ENCODE measurements at places on chromosomes 7 and 10.

DNA sequence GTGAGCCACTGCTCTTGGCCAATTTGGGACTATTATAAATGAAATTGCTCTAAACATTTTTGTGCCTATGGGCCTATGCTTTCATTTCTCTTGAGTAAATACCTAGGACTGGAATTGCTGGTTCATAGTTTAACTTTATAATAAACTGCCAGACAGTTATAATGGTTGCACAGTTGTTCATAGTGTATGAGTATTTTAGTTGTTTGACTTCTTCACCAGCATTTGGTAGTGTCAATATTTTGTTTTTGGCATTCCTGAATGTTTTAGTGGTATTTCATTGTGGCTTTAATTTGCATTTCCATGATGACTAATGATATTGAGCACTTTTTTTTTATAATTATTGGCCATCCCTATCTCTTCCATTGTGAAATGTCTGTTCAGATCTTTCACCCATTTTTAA lies 29.5 kb downstream of the PLEKHA8 start:
- DNase-seq = peak; percentile 54

DNA sequence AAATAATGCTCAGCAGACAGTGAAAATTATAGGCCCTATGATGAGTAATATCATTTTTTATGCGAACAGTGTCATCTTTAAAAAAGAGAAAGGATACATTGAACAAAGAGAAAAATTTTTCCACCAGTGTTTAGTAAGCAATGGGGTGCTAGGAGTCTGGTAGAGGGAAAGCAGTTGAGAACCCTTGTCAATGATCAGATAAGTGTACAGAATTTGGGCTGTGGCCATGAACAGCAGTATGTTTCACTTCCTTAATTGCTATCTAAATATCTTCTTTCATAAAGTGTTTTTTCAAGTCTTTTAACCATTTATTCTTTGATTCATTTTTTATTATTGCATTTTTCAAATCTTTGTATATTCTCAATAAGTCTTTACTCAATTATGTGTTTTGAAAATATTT lies 750.7 kb upstream of the KCND2 start:
- no peak for DNase-seq

DNA sequence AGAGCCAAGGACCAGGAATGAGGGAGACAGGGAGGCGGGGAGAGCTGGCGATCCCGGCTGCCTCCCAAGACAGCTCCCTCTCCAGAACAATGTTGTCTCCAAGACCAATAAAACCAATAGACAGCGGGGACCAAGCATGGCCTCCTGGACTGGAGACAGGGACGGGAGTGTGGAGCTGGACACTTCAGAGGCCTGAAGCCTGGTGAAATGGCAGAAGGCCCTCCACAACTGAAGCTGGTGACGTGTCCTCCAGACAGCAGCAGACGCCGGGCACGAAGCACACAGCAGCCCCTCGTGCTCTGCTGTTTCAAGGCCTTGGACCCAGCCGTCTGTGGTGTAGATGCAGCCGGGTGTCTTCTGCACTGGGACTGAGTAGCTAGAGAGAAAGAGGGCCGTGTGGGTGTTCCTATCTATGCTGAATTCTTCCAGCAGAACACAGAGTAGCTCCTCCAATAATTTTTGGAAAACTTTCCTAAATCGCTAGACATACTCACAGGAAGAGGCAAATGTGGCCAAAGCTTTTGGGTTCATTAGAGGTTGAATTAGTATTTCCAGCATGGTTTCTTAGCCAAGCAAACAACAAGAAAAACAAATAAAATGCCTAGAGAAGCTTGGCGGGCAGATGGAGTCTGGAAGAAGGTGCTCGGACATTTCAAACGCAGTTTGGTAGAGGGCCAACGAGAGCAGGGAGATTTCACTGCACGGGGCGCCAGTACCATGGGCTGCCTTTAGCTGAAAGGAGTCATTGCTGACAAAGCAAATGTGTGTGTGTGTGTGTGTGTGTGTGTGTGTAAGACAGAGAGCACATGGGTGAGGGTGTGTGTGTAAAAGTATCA lies 570.4 kb downstream of the TCERG1L start:
- DNase-seq = no peak

GRCh38 chr10:122068844-122069243 lies 79.9 kb downstream of the TACC2 start:
- DNase-seq = no peak

GRCh38 chr10:130392031-130392430 lies 255.8 kb downstream of the GLRX3 start:
- no peak for DNase-seq

DNA sequence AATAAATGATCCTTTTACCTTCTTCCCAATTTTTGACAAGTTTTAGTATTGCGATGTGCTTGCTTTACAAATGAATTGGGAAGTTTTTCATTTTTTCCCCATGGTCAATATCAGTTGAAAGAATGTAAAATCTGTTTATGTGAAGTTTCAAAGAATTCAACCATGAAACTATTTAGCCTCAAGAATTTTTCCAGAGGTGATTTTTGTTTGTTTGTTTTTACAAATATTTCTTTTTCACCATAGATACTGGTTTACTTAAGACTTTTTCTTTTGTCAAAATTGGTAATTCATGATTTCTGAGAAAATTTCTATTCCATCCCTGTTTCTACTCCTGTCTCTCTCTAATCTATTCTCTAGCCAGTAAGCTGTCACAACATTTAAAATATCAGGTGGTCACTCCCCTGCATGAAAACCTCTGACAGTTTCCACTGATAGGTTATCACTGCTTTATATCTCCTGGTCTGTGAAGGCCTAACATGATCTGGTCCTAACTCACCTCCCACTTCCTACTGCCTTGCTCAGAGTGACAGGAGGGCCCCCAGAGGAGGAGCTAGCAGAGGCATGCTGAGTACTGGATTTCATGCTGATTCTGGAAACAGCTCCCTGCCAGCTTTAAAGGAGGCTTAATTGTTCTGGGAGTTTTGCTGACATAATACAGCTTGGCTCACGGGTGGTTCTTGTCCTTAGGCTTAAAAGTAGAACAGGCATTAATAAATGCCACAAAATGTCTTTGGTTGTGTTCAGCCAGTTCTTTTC lies 7.6 kb upstream of the ARMS2 start:
- no peak for DNase-seq

- DNase-seq = no peak
These were observed 19.6 kb upstream of the AGBL3 start for GRCh38 chr7:134966691-134967090.

GRCh38 chr7:119724041-119724792 lies 548.8 kb upstream of the KCND2 start:
- no peak for DNase-seq

GRCh38 chr10:71078454-71079145 lies 133.8 kb upstream of the UNC5B start:
- DNase-seq = no peak

DNA sequence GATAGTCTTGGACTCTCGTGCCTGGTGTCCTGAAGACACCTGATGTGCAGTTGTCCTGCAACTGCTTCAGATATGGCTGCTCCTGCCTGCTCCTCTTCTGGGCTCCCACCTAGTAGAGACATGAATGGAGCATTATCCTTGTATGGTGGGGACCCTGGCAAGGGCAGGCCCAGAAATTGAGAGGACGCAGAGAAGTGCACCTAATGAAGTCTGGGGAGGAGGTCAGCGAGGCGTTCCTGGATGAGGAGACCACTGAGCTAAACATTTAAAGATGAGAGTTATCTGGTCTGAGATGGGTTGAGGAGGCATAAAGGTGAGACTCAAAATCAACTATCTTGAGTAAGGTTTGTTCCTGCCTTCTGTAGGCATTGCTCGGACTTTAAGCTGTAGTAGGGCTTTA lies 66.3 kb downstream of the WDFY4 start:
- DNase-seq = no peak

- no peak for DNase-seq
These were observed 246.9 kb upstream of the MKLN1 start for GRCh38 chr7:131080754-131081153.

DNA sequence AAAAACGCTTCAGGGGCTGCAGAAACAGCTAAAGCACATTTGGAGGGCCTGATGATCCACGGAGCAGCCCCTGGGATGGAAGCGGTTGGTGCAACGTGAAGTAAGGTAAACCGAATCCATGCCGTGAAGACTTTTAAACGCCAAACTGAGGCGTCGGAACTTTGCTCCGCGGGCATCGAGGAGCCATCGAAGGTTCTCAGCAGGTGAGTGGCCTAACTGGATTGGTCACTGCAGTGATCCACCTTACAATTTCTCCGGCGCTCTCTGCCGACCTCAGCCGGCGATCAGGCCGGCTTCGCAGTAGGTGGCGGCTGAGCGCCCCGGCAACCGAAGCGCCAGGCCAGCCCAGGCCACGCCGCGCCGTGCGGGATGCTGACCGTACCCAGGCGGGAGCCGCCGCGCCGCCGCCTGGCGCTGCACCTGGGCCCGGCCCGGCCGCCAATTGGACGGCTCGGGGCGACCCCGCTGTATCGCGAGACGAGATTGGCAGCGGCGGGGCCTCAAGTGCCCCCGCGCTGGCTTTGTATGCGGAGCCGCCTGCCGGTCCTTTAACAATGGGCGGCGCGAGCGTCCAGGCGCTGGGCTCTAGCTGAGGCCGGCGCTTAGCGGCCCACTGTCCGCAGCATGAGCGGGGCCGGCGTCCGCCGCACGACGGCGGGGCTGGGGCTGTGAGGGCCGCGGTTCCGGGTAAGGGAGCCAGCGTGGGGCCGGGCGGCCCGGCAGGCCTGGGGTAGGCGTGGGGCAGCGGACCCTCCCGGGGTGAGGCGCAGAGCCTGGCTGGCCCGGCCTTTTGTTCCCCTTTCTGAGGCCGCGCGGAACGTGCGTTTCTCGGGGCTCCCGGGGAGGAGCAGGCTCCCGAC lies at the start of gene CCNJ:
Gene CCNJ, plus strand, starts transcription at position 551 of the 860 bp plus-strand sequence. CDS start 811 bp downstream, outside the sequence.
- peak; percentile 88 for DNase-seq

GRCh38 chr10:29517352-29517923 lies 117.3 kb downstream of the SVIL start:
- peak; percentile 32 for DNase-seq

GRCh38 chr7:70788276-70788675 lies 343.7 kb upstream of the GALNT17 start:
- DNase-seq = no peak

- DNase-seq = peak; percentile 54
These were observed 871.1 kb downstream of the LRMDA start for GRCh38 chr10:76302481-76302880.

DNA sequence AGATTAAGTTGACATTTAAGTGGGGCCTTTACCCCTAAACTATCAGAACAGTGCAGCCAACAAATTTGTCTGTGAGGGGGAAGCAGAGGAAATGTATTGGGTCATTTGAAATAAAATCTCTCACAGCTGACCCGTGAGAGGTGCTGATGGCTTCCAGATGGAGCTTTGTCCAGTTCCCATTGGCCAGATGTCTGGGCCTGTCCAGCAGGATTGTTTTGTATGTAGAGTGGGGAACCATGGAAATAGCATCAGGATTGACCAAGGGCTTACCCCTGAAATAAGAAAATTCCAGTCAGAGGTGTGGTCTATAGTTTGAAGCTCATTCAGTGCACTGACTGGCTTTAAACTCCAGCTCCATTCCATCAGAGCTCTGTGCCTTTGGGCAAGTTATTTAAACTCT lies 50.6 kb downstream of the INHBA start:
- peak; percentile 71 for DNase-seq

- DNase-seq = peak; percentile 44
These were observed 67.6 kb upstream of the DDC start for GRCh38 chr7:50632561-50633413.

GRCh38 chr10:64977915-64978314 lies 1456.7 kb downstream of the REEP3 start:
- no peak for DNase-seq

DNA sequence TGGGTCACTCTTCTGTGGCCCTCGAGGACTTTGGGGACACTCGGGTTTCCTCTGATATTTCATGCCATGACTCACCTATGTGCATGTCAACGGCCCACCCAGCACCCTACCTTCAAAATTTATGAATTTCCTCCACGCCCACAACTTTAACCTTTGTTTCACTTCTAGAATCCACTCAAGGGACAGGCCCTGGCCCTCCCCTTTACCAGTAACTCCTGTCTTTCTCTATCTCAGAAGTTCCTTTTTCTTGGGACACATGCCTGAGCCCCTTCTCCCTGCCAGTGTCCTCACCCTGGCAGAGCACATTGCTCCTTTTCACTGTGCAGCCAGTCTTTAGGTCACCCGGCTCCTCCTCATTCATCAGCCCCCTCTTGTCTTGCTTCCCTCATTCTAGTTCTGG lies 282.5 kb upstream of the KLF6 start:
- no peak for DNase-seq

DNA sequence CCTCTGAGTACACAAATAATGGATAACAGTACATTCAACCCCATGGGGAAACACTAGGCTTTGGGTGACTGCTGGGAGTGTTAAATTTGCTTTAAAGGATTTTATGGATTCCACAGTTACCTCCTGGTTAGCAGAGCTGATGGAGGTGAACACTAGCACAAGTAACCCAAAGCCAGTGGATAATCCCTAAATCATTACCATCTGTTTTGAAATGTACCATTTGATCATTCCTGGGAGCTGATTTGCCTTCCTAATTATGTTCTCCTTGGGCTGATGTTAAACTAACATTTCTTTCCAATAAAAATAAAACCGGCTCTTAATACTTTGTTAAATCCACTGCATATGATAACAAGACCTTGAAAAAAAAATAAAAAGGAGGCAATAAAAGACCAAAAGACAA lies 493.9 kb downstream of the PLXNA4 start:
- DNase-seq = no peak

GRCh38 chr7:36057323-36057722 lies 95.7 kb upstream of the EEPD1 start:
- no peak for DNase-seq

GRCh38 chr10:63520500-63521415 lies at the start of gene REEP3:
Gene REEP3, plus strand, starts transcription at chr10:63521401. Its CDS starts 145 bp downstream, at chr10:63521546.
- DNase-seq = peak; percentile 72

- DNase-seq = peak; percentile 76
These were observed 152.4 kb downstream of the IMMP2L start for GRCh38 chr7:111409714-111410422.

DNA sequence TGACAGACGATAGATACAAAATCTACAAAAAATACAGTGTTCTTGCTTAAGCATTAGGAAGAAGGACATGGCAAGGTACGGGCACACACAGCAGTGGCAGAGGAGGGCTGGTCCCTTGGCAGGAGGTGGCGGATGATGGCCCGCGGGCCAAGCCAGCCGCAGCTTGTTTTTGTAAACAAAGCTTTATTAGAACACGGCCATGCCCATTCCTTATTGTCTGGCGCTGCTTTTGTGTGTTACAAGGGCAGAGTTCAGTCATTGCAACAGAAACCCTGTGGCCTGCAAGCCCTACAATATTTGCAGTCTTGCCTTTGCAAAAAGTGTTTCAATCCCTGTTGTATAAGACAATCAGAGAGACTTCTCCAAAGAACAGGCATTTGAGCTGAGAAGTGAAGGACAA lies 30.7 kb downstream of the FGFR2 start:
- no peak for DNase-seq

DNA sequence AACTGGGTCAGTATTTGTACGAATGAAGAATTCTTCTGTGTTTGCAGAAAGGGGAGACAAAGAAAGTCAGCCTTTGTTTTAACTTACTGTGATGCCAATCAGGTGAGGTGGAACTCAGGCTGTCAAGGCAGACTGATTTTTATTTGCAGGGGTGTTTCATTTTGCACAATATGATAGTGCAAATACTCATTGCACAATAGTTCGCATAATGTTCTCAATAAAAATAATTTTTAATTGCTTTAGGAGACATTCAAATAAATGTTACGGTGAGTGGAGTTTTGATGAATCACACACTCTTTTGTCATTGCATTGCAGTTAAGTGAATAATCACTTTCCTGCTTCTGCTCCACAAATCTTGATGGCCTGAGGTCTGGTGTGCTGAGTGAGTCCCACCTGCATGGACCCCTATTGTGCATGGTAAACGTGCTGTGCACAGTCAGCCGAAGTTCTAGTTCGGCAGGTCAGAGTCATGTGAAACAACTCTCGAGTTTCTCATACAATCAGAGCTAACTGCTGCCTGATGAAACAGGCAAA lies 141.3 kb upstream of the FZD8 start:
- DNase-seq = peak; percentile 9

All from AG10803 (cell line).